ENCODE measurements at places on chromosomes 6 and 20. TPM values are rescaled to one million over a fixed set of nuclear protein-coding genes. Genes with fewer than 3 reads are reported as not detected.

DNA sequence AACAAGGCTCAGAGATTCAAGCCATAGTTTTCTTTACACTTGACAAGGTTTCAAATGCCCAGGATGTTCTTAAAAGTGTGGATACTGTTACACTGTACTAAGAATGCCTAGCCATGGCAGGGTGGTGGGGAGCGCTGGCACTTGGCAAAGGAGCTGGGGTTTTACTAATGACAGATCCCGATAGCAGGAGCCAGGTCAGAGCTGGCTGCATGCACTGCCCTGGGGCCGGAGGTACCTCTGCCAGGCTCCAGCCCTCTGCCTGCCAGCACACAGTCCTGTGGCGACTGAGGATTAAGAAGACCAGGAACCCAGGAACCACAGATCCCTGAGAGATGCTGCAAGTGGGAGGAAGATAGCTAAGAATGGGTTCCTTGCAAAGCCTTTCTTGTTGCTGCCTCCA, 260.3 kb downstream of the ALDH8A1 start:
- no peak overlapping the region for H3K4me3 ChIP-seq
- no peaks in the 10 kb centered on the region for H3K36me3 ChIP-seq
- no peaks in the 10 kb centered on the region for H3K4me1 ChIP-seq
- no peaks in the 10 kb centered on the region for H3K27me3 ChIP-seq

GRCh38 chr20:54047048-54047447, 23.3 kb downstream of the BCAS1 start:
- no peaks in the 10 kb centered on the region for H3K36me3 ChIP-seq
- H3K27ac ChIP-seq: no peak overlapping the region
- H3K4me3 ChIP-seq: no peak overlapping the region
- no peaks in the 10 kb centered on the region for H3K27me3 ChIP-seq
- H3K4me1 ChIP-seq: no peaks in the 10 kb centered on the region

GRCh38 chr6:31246051-31246521, 25.8 kb downstream of the HLA-C start:
- H3K27me3 ChIP-seq: no peaks in the 10 kb centered on the region
- H3K36me3 ChIP-seq: no peaks in the 10 kb centered on the region
- peak; percentile 68 for DNase-seq
- H3K4me1 ChIP-seq: peaks cover 9% of the 10 kb centered on the region
- H3K27ac ChIP-seq: no peak overlapping the region

- H3K27ac ChIP-seq: no peak overlapping the region
- no peak overlapping the region for H3K4me3 ChIP-seq
- no peaks in the 10 kb centered on the region for H3K4me1 ChIP-seq
- H3K27me3 ChIP-seq: peaks cover 60% of the 10 kb centered on the region
- no peak for DNase-seq
These were observed 8.2 kb downstream of the POU3F2 start for GRCh38 chr6:98842342-98843180.

GRCh38 chr20:22492497-22492896, 91.9 kb downstream of the FOXA2 start:
- no peak overlapping the region for H3K27ac ChIP-seq
- DNase-seq: no peak
- no peak overlapping the region for H3K4me3 ChIP-seq
- no peaks in the 10 kb centered on the region for H3K36me3 ChIP-seq

DNA sequence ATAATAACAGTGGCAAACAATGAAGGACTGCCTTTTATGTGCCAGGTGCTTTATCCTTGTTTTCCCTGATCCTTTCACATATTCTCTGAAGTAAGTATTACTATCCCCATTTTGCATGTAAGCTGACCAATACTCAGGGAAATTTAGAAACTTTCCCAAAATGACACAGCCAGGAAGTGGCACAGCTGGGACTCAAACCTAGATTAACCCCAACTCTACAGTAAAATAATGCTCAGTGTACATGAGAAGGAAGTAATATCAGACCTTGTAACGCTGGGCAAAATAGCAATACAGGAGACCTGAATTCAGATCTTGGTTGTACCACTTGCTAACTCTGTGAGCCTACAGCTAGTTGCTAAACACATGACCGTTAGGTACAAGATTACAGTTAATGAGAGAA, 26.8 kb upstream of the NRSN1 start:
- no peak for DNase-seq
- H3K27ac ChIP-seq: no peak overlapping the region
- no peak overlapping the region for H3K4me3 ChIP-seq
- no peaks in the 10 kb centered on the region for H3K27me3 ChIP-seq
- H3K4me1 ChIP-seq: no peaks in the 10 kb centered on the region

DNA sequence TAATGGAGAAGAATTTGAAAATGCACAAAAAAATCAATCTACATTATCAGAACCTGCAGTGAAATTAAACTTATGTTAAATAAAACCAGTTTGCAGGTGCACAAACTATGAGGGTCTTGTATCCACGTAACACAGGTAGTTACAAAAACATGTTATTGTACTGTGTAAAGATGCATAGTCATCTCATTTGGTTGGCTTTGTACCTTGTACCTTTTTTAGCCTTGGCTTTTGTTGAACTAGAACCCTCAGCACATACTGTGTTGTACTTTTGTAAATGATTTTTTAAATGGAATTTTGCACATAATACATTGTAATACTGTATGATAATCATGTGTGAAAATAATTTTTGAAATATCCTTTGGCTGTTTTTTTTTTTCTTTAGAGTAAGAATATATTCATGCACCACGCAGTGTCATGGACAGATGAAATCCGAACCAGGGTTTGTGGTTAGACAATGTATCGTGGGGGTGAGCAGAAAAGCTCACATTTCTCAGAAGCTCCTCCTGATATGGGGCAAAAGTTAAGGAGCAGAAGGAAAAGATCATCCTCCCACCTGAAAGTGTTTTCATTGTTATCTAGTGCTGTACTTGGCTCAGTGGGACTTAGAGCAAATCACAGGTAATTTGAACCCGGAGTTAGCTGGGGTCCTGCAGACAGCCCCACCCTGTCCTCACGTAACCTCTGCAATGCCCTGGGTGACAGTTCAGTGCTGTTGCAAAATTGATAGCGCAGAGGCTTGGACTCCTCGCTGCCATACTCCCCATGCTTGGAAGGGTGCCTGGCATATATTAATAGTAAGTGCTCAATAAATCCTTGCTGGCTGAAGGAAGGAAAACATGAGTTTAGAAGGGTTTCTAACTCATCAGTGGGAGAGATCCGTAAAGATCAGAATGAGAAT, 14.8 kb upstream of the NAA20 start:
- H3K27me3 ChIP-seq: no peaks in the 10 kb centered on the region
- no peak overlapping the region for H3K4me3 ChIP-seq
- peaks cover 74% of the 10 kb centered on the region for H3K4me1 ChIP-seq
- H3K36me3 ChIP-seq: no peaks in the 10 kb centered on the region
- H3K27ac ChIP-seq: peak overlapping the region; percentile 87
- peak; percentile 90 for DNase-seq

DNA sequence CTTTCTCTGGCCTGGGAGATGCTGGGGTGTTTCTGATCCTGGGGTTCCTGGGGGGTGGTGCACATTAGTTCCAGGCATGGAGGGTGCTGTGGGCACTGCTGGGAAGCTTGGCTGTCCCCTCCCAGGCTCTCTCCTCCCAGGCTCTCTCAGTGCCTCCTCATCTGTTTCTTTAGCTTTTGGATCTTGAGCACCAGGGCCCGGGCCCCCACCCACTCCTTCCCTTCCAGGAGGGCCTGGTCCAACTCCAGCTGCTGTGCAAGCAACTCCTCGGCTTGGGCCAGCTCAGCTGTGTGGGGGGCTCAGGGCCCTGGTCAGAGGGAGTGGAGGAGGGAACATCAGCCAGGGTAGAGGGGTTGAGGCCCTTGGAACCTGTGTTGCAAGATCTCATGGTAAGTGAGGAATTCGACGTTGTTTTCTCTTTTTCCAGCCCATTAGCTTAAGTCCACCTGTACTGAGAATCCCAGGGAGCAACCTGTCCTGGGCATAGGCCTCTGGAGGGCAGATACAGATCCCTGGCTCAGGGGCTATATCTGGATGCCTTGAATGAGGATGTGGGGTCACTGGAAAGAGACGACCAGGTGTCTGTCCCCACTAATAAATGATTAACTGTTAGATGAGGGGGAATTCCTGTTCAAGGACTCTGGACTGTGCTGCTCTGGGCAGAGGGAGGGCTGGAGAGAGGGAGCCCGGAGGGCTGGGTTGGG, 34.5 kb upstream of the HLA-A start:
- H3K36me3 ChIP-seq: no peaks in the 10 kb centered on the region
- H3K27me3 ChIP-seq: no peaks in the 10 kb centered on the region
- peak; percentile 91 for DNase-seq
- H3K4me1 ChIP-seq: peaks cover 81% of the 10 kb centered on the region
- peak overlapping the region; percentile 89 for H3K27ac ChIP-seq
- H3K4me3 ChIP-seq: peak overlapping the region; percentile 65

- no peak overlapping the region for H3K27ac ChIP-seq
- H3K4me1 ChIP-seq: peaks cover 59% of the 10 kb centered on the region
- no peak overlapping the region for H3K4me3 ChIP-seq
- no peaks in the 10 kb centered on the region for H3K36me3 ChIP-seq
- DNase-seq: no peak
- no peaks in the 10 kb centered on the region for H3K27me3 ChIP-seq
These were observed 34.8 kb upstream of the NCOA3 start for GRCh38 chr20:47466704-47467459.

DNA sequence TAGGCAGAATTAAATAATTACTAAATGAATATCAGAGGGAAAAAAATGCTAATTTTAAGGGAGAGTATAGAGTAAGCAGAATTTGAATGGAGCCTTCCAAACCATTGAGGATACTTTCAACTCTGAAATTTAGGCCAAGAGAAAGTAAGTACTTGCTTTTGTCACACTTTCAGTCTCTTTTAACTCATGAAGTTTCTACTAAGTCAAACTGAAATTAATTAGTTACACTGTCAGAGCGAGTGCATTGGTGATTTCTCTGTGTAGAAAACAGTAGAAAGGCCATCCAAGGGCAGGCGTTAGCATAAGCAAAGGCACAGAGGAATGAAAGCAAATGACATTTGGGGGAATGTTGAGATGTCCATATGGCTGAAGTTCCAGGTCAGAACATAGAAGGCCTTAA, 92.9 kb downstream of the PLEKHG1 start:
- no peak for DNase-seq
- no peak overlapping the region for H3K27ac ChIP-seq
- H3K4me1 ChIP-seq: peaks cover 7% of the 10 kb centered on the region
- H3K36me3 ChIP-seq: no peaks in the 10 kb centered on the region
- H3K27me3 ChIP-seq: no peaks in the 10 kb centered on the region

DNA sequence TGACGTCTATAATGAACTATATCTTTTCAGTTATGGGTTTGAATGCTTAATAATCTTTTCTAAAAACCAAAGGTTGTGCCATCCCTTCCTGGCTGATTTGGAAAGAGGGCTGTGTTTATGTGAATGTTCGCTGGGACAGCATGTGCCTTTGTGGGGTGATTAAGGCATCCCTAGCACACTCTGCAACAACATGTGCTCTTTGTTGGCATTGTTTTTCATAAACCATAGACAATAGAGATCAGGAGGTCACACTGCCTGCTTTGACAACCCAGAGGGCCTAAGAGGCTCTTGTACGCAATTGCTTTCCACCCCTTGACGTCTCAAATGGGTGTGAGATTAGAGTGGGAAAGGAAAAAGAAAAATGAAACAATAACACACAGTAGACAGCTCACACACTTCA, 116.0 kb downstream of the LRRC1 start:
- DNase-seq: no peak
- no peaks in the 10 kb centered on the region for H3K4me1 ChIP-seq
- H3K27me3 ChIP-seq: no peaks in the 10 kb centered on the region

DNA sequence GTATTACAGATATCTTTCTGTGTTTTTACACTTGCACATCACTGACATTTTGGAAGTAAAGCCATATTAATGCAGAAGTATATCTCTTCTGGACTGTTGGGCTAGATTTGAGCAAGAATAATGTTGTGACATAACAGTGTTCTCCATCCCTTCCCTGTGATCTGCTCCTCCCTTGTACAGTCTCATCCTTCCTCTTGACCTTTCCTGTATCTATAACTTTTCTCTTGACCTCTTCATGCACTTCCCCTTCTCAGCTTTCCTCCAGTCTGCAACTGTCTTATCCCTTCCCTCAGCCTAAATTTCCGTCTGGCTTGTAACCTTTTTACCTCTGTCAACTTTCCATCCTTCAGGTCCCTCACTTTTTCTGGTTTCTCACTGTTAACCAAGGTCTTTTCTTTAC, 29.8 kb downstream of the NCOA3 start:
- DNase-seq: no peak
- no peak overlapping the region for H3K4me3 ChIP-seq
- peaks cover 18% of the 10 kb centered on the region for H3K36me3 ChIP-seq
- H3K4me1 ChIP-seq: peaks cover 35% of the 10 kb centered on the region
- H3K27me3 ChIP-seq: no peaks in the 10 kb centered on the region

- no peaks in the 10 kb centered on the region for H3K36me3 ChIP-seq
- H3K27me3 ChIP-seq: no peaks in the 10 kb centered on the region
- H3K4me1 ChIP-seq: peaks cover 76% of the 10 kb centered on the region
- peak overlapping the region; percentile 19 for H3K27ac ChIP-seq
- peak; percentile 52 for DNase-seq
These were observed 42.2 kb upstream of the FOXP4 start for GRCh38 chr6:41503827-41504465.

DNA sequence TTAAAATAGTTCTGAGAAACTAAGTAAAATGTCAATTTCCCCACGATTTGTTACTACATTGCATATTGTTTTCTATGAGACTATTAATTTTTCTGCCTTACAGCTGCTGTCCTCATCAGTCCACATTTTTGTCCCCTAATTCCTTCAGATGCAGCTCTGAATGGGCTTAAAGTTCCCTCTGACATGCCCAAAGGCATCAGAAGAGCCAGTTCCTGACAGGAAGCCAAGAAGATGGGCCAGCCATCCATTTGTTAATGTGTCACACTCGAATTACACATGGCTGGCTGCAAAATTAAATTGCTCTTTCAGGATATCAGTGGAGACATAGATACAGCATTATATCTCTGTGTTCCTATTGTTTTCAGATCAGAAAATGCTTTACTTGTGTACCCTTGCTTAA, 1223.0 kb downstream of the EPHA7 start:
- no peak overlapping the region for H3K27ac ChIP-seq
- H3K36me3 ChIP-seq: no peaks in the 10 kb centered on the region
- no peaks in the 10 kb centered on the region for H3K4me1 ChIP-seq
- no peaks in the 10 kb centered on the region for H3K27me3 ChIP-seq
- DNase-seq: no peak
- H3K4me3 ChIP-seq: no peak overlapping the region

Gene BIRC7
- 0.27 TPM for total RNA-seq

Gene GSTA2
- total RNA-seq: 13.7 TPM

Gene UFL1
- total RNA-seq: 24.7 TPM

Gene CST4
- total RNA-seq: not detected

Gene C2
- total RNA-seq: 165 TPM

Gene WASF1
- 10.3 TPM for total RNA-seq

Gene SPATS1
- not detected for total RNA-seq

Gene IL20RA
- not detected for total RNA-seq

Gene GPX5
- total RNA-seq: not detected

Gene RAB5IF
- total RNA-seq: 292 TPM

Gene TRIM31
- total RNA-seq: 0.51 TPM

Gene TMEM30A
- 54.4 TPM for total RNA-seq

Gene POU3F2
- total RNA-seq: not detected

Gene ACAT2
- total RNA-seq: 534 TPM

Gene BPIFB4
- total RNA-seq: not detected
